ENCODE measurements at places on chromosomes 1 and 21.

- DNase-seq, result no peak
Measured at GRCh38 chr1:174480324-174480723, 32.6 kb downstream of the GPR52 start.

DNA sequence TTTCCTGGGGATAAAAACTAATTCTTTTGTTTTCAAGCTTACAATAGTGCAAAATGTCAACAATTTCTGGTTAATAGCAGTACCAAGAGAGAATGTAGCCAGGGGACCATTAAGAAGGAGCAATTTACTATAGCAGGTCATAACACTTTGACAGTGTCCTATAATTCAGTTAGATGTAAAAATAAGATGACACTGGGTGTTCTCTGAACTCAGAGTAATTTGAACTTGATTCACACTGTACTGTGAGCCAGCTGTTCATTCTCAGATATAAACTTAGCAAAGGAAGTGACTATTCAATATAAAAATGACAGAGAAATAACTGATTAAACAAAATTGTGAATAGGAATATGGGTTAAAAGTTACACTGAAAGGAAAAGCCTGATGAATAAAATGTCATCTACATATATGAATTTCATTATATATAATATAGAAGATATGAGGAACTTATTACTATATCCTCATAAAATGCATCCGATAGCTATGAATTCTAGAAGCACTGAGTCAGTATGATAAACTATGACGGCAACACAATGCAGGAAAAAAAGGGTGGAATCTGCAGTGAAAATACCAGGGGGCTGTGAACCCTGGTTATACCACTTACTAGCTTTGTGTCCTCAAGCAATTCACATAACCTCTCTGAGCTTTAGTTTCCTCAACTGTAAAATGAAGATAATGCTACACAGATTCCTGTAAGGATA lies 135.9 kb downstream of the ACBD6 start:
- no peak for DNase-seq

DNA sequence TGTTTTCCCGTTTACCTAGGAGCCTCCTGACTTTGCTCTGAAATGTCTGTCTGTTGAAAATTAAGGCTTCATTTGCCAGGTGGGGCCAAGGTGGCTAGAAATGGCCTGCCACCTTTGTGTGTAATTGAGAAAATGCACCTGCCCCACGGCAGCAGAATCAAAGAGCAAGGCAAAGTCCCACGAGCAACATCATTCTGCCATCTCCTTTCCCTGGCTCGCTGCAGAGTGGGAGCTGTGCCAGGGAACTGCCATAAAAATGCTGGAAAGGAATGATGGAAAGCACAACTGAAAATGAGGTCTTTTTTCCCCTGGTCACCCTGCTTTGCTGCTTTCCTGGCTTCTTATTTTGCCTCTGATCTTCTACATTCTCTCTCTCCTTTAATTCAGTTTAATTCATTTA lies 5.5 kb upstream of the OLFML2B start:
- no peak for DNase-seq

- DNase-seq, result no peak
Measured at GRCh38 chr1:201326710-201327109, 43.4 kb downstream of the PKP1 start.

DNA sequence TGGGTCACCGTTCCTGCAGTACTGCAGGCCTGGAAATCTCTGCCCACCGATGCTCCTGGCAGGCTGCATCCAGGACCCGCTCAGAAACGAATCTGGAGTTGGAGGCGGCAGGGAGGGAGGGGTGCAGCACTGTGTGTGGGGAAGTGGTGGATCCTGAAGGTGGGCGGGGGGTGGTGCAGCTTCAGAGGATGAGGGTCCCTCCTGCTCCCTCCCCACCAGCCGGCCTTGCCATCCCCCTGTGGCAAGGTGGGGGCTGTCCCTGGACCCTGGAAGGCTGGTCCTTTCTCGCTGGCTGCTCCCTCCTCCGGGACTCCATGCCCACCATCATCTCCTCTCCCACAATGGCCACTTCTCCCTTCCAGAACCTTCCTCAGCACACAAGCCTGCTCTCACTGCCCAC lies 60.4 kb downstream of the B3GALT5 start:
- DNase-seq, result no peak

- DNase-seq, result no peak
Measured at GRCh38 chr1:205532996-205533735, 28.7 kb downstream of the CDK18 start.

GRCh38 chr1:67719329-67720196 lies 34.6 kb downstream of the GADD45A start:
- no peak for DNase-seq

GRCh38 chr1:151486557-151486956 lies 24.6 kb upstream of the CGN start:
- DNase-seq, result no peak

- no peak for DNase-seq
Measured at GRCh38 chr1:209885403-209886218, 52.4 kb upstream of the SYT14 start.
